ENCODE measurements at places on chromosomes 11 and 22.

DNA sequence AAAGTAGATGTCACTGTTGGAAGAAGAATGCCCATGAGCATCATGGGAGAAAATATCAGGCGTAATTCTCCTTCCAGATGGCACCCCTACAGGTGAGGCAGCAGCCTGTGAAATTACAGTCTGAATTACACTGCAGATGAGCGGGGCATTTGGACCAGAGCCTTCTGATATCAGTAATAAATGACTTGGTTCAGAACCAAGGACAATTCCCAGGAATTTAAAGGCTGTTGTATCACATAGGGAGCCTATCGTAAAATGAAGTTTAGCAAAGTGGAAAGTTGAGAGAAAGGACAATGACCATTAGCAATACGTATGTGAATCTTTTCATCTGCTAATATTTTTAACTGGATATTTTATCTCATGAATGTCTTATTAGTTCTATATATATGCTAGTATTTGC is 61.3 kb downstream of the PRMT3 start:
- no peak for DNase-seq

- no peak for DNase-seq
These were observed 48.1 kb downstream of the DSCAML1 start for GRCh38 chr11:117748771-117749540.

DNA sequence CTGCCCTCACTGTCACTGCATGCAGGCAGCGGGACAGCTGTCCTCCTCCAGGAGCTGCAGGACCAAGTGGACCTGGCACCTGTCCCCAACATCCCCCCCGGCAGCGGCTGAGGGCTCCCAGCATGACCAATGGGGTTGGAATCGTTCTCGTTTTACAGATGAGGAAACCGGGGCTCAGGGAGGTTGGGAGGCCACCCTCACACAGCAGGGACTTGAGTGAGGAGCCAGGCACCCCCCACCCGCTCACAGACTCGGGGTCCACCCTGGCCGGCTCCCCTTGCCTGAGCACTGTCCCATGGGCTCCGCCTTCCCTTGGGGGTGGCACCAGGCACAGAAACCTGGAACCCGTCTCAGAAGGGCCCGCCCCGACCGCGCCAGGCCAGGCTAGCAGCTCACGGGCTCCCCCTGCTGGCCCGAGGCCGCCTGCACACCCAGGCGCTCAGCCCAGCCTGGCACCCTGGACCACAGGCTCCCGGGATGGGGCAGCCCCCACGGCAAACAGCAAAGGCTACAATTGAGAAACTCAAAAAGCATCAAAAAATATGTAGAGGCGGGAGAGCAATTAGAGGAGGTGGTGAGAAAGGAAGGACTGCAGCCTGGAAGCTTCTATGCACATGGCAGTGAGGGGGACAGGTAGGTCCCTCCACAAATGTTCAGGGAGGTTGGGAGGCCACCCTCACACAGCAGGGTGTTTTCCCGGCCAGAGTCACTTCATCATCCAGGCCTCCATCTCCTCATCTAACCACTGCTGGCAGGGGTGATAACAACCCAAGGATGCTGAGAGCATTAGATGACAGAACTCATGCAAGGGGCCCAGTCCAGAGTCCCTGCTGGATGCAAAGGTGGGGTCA is 12.8 kb downstream of the MACROD1 start:
- peak; percentile 62 for DNase-seq

DNA sequence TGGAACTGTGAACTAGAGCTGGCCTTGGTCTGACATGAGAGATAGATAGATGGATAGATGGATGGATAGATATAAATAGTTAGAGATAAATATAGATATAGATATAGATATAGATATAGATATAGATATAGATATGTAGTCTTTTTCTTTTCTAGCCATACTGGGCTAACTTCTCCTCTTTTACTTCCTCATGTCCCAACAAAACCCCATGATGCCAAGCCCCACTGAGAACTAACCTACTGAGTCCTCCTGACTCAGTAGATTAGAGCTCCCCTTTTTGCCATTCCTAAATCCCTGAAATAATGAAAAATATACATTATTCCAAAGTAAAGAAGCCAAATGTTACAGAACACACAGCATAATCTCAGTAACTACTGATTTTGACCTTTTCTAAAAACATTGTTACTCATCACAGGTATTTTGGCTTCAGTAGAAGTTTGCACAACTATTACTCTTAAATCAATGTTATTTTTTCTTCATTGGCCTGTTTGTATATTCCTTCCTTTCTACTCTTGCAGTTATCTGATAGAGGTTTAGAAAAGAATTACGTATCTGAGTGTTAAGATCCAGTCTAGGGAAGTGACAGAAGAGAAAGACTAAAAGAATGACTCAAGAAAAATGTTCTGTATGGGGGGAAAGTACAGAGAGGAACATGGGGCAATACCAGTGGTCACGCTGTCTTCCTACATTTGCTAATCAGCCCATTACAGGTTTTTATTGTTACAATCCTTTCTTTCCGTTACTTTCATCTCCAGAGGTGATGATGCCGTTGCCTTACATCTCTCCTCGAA is 6.0 kb upstream of the OR10D3 start:
- no peak for DNase-seq

DNA sequence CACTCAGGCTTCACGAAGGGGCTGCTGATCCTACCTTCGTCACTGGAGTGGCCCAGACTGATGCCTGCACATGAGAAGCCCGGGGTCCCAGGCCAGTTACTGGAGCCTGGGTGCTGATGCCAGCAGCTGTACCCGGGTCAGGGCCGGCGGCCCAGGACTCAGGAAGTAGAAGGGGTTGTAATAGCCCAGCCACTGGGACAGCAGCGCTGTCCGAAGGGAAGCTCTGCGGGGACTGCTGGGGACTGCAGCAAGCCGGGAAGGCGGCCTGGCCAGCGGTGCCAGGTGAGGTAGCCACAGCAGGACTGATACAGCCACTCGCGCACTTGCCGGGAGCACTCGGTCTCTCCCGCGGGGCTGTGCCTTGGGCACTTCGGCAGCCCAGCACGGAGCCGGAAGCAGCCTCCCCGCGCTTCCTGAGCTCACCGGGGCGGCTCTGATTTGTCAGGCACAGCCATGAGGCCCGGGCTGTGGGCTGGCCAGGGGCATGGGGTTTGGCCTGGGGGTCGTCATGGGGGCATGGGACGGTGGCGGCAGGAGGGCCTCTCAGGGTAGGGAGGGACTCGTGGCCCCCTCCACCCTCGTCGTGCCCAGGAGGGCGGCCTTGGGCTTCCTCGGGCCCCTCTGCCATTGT is 13.9 kb upstream of the OR8K1 start:
- DNase-seq, result no peak

GRCh38 chr11:62604460-62605120 is 2.9 kb upstream of the MTA2 start:
- DNase-seq, result no peak
